HCT116 (cell line): ENCODE measurements at places on chromosomes 11 and 22. TPM values are rescaled to one million over a fixed set of nuclear protein-coding genes. Genes with fewer than 3 reads are reported as not detected.

RPS6KB2 gene
- 54.1 TPM for total RNA-seq

PNPLA3 gene
- 7.3 TPM for total RNA-seq

MS4A12 gene
- not detected for total RNA-seq

NLRP6 gene
- not detected for total RNA-seq

OR8G1 gene
- not detected for total RNA-seq

TIMP3 gene
- 2.2 TPM for total RNA-seq

CARD18 gene
- not detected for total RNA-seq

FAM180B gene
- total RNA-seq, result not detected

ART1 gene
- total RNA-seq, result not detected

VWCE gene
- total RNA-seq, result 2.5 TPM

CRYAB gene
- not detected for total RNA-seq

TUB gene
- 0.02 TPM for total RNA-seq
